ENCODE measurements at places on chromosomes 2 and 18.

DNA sequence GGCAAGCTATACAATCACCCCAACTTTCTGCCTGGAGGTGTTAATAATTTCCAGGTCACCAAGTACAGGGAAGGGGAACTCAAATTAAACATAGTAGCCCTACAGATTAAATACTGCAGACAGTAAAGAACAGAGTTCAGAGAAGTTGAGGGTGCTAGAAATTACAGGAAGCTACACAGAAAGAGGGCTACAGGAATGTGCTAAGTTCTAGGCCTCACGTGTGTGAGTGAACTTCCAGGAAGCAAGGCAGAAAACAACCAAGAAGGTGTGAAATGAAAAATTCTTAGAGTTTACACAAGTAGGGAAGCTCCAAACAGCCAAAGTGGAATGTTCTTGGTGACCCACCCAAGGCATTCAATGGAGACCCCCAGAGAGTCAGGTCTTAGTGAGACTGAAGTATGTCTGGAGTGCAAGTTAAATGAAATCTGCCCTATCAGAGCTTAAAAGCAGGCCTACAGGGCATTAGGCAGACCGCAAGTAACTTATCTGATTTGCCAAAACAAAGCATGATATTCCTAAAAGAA, 58.1 kb upstream of the RNU4ATAC start:
- no peak for DNase-seq

GRCh38 chr18:37254973-37255372, 310.6 kb downstream of the CELF4 start:
- DNase-seq = no peak

- DNase-seq = no peak
These were observed 6.9 kb downstream of the GPR17 start for GRCh38 chr2:127652786-127653357.

DNA sequence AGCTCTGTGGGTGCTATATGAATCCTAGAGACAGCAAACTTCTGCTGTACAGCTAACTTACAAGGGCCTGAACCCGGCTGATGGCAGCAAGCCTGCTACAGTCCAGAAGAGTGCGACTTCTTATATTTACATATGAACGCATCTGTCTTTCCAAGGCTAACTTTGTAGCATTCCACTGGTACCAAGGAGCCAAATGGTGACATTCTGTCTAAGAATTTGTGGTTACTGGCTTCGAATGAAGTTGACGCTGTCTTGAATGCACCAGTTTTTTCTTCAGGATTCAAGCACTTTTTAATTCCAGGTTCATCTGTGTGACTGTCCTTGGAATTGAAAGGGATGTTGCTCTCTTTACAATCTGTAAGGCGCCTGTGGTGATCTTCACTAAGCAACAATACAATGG, 42.4 kb downstream of the THUMPD2 start:
- DNase-seq = no peak

- DNase-seq = no peak
These were observed 255.5 kb downstream of the TWIST2 start for GRCh38 chr2:239103125-239104098.

DNA sequence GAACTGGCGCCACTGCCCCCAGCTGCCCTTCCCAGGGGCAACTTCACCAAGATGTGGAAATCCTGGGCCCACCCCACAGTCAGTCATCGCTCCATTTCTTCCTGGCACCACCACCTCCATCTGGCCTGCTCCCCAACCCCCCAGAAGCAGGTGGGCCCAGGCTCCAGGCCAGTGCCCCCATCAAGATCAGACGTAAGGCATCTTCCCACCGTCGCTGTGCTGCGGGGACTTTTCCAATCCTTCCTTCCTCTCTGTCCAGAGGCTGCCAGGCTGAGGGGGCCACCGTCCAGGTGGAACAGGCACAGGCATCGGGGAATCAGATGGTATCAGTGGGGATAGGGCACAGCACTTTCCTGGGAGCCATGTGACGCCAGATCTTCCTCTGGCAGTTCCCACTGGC, 8.1 kb downstream of the PRLH start:
- DNase-seq = no peak

GRCh38 chr2:85666435-85667316, 1.3 kb downstream of the SFTPB start:
- no peak for DNase-seq

DNA sequence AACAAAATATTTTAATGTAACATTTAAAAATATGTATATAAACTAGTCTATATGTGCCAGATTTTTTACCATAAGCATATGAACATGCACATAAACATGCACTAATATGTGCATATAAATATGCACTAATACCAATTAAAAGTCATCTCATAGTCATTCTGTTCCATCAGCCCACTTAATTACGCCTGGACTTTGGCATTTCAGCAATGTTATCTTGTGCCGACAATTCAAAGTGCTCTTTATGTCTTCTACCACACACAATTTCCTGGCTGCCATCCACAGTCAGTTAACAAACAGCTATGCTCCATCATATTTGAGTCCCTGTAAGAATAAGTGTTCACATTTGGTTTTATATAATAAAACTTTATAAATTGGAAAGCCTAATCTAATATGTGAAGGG, 92.6 kb upstream of the TSPYL6 start:
- DNase-seq = no peak

- no peak for DNase-seq
These were observed 49.5 kb downstream of the CHST9 start for GRCh38 chr18:27135504-27136207.

- no peak for DNase-seq
These were observed 96.1 kb downstream of the ARL6IP6 start for GRCh38 chr2:152814475-152815030.

DNA sequence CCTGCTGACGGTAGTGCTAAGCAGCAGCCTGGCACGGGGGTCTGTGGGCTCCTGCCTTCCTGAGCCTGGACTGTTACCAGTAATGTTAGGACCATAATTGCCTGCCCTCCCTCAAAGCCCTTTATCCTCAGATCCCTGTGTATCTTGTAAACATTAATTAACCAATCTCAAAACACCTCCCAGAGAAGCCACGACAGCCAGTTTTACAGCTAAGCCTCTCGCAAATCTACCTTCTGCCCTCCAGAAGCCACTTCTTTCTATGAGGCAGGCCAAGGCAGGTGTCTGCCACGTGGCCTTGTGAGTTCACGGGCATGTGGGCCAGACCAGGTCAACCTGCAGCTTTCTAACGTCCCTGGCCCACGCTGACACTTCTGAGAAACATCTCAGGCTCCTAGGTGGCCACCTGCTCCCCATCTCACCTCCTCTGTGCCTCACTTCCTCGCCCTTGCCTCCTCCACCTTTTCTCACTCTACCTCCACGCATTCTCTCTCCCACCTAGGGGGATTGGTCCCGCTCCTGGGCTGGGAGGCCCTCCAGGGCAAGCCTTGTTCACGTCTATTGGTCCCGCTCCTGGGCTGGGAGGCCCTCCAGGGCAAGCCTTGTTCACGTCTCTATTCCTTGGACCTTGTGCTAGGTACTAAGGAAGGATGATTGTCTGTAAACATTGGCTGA, 64.3 kb downstream of the EDAR start:
- DNase-seq = no peak

- DNase-seq = no peak
These were observed 5.7 kb downstream of the ITGB6 start for GRCh38 chr2:160194351-160194750.

GRCh38 chr2:73033142-73033765, 38.3 kb downstream of the SFXN5 start:
- DNase-seq = no peak

DNA sequence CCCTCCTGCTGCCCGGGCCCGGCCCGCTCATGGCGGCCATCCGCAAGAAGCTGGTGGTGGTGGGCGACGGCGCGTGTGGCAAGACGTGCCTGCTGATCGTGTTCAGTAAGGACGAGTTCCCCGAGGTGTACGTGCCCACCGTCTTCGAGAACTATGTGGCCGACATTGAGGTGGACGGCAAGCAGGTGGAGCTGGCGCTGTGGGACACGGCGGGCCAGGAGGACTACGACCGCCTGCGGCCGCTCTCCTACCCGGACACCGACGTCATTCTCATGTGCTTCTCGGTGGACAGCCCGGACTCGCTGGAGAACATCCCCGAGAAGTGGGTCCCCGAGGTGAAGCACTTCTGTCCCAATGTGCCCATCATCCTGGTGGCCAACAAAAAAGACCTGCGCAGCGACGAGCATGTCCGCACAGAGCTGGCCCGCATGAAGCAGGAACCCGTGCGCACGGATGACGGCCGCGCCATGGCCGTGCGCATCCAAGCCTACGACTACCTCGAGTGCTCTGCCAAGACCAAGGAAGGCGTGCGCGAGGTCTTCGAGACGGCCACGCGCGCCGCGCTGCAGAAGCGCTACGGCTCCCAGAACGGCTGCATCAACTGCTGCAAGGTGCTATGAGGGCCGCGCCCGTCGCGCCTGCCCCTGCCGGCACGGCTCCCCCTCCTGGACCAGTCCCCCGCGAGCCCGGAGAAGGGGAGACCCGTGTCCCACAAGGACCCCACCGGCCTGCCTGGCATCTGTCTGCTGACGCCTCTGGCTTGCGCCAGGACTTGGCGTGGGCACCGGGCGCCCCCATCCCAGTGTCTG, 767 bp downstream of the RHOB start:
- peak; percentile 7 for DNase-seq

GRCh38 chr2:226531061-226531810, 268.4 kb downstream of the IRS1 start:
- DNase-seq = no peak

DNA sequence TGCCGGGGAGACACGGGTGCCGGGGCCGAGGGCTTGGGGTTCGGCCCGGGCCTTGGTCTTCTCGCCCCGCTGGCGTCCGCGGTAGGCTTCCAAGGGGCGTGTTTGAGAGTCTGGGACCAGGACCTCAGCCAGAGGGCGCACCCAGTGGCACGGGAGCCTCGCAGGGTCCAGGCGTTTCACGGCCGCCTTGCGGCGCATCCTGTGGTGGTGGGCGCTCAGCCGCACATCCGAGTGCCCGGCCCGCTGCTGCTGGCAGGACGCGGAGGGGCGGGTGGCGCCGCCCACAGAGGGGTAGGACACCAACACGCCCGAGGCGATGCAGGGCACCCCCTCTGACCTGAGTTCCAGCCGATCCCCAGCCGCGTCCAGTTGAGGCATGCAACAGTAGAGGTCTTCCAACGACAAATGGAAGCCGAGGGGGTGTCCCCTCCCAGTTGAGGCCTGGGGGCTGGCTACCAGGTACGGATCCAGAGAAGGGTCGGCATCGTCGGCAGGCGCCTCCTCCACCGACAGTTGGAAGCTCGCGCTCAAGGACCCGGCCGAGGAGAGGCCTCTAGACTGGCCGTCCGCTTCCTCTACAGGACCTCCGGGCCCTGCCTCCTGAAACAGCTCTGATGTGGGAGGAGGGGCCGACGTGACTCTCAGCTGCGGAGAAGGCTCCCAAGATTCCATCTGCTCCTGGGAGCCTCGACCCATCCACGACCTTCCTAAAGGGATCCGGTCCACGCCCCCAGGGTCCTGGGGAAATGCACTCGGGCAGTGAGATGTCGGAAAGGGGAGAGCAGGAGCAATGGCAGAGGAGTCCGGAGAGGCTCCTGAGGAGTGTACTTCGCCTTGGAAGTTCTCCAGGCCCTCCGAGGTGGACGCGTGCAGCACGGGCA, 6.3 kb downstream of the C2orf81 start:
- peak; percentile 17 for DNase-seq

- no peak for DNase-seq
These were observed 4.1 kb downstream of the PDCD1 start for GRCh38 chr2:241854342-241855244.

DNA sequence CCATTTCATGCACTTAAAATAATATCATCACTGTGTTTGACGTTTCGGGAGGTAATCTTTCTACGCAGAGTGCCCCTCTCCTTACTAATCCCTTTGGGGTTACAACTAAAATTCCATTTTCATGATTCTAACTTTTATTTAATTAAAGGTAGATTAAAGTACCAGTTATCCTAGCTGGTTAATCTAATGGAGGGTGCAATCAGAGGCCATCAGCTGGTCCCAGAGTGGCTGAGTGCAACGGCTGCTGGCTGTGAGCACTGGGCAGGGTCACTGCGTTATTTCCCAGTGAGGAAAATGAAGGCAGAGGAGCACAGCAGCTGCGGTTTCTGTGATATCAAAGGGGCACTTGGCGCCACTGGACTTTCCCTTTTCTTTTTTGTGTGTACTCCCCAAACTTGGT, 12.1 kb downstream of the SCYGR4 start:
- DNase-seq = no peak

GRCh38 chr2:45697190-45697589, 45.7 kb downstream of the PRKCE start:
- no peak for DNase-seq

GRCh38 chr2:108449410-108450130, 564 bp downstream of the GCC2 start:
- DNase-seq = peak; percentile 5

- DNase-seq = no peak
These were observed 45.2 kb downstream of the SH3RF3 start for GRCh38 chr2:109174214-109174613.

GRCh38 chr2:48424866-48425265, 105.1 kb upstream of the STON1 start:
- no peak for DNase-seq

DNA sequence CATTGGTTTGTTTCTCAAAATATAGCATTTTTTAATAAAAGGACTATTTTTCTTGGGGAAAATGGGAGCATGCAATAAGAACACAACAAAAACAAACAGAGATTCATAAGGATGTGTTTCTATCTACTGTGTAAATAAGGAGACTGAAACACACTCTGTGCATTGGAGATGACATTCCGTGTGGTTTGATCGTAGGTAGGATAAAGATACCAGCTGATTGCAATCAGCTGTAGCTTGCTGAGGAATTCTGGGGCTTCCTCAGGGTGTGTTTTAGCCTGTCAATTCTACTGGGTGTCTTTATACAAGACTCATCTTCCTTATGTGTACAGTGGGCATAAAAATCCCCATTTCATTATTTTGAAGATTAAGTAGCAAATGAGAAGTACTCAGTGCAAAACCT, 591.6 kb downstream of the DSC3 start:
- DNase-seq = no peak

GRCh38 chr2:219228041-219228910, 1.2 kb downstream of the ATG9A start:
- DNase-seq = no peak

GRCh38 chr18:41972067-41972925, 17.3 kb downstream of the PIK3C3 start:
- no peak for DNase-seq

GRCh38 chr2:45166229-45166890, 157.1 kb upstream of the SIX2 start:
- DNase-seq = no peak

Measured in stimulated activated CD4-positive, alpha-beta T cell treated with anti-CD3 and anti-CD28 coated beads, Interleukin-12 subunit alpha, Interleukin-12 subunit beta, amount 100 ng/mL, for 4 hours (primary cell).